ENCODE measurements at places on chromosomes 11 and 22.

DNA sequence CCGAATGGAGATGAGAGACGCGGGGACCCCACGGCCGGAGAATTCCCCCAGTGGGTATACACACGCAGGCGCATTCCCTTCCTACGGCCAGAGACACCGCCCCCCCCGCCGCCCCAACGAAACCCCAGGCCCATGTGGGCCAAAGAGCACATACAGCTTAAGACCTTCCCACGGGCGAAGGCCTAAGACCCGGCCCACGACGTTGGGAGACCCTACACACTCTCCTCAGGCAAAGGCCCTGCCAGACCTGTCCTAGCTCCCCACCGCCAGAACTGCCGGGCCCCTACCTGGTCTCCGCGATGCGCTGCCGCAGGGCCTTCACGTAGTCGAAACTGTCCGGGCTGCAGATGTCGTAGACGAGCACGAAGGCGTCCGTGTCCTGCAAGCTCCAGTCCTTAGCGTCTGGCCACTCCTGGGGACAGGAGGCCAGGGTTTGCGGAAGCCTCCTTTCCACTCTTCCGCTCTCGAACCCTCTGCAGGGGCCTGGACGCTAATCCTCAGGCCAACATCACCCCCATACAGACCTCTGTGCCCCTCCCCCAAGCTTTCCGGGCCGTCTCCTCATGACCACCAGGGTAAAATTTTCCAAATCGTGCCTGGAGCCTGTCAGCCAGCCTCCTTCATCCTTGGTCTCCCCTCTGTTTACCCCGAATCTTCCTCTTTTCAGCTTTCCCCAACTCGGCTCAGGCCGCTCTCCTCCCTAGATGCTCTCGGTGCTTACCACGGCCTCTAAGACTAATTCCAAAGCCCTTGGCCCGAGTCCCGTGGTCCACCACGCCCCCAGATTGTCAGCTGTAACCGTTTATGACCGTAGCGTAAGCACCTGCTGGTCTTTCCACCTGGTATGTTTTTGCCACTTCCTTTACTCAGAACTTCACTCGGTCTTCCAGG is 1.7 kb downstream of the RASL10A start:
- DNase-seq = no peak

DNA sequence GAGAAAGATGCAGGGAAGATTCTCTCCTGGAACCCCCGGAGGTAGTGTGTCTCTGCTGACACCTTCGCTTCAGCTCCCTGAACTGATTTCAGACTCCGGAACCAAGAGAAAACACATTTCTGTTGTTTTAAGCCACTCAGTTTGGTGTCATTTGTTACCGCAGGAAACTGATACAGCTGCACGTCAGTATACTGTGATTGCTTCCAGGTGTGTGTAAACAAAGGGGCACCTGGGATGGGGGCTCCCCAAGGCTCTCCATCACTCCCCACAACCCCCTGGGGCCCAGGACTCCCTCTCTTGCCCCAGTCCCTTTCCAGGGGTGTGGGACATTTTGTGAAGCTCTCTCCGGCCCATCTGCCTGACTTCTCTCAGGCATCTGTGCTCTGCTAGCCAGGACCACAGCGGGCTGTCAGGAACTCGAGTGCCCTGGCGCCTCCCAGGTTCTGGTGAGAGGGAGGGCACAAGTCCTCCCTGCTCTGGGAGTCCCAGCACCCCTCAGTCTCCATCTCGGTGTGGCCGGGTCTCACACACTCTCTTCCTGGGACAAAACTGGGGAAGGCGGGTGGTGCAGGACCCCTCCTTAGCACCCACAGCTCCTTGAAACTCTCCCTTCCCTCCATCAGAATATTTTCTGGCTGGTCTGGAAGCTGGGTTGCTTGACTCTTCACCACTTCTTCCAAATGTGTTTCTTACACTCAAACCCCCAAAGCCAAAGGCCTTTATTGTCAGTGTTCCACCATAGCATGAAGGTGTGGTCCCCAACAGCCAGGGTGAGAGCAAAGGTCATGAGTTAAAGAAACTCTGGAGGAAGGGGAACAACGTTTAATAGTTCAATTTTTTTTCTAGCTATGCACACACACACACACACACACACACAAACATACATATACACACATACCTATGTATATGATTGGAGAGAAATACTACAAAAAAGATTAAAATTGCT is 35.0 kb upstream of the TSKU start:
- DNase-seq = no peak

DNA sequence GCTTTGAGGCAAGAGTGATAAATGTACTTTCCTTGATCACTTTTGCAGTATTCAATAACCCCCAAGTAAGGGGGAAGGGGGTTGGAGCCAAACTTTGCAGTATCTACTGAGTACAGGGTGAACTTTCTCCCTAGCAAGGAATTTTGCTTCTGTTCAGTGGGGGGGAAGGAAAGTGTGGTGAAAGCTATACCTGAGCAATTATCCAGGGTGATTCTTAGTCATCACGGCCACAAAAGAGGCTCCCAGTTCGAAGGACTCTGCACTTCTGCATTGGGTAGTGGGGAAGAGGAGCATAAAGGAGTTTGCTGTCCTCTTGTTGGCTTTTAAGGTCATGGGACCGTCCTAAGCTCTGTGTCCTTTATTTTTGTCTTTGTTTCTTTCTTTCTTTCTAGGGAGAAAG is 346.5 kb upstream of the SYN3 start:
- DNase-seq = no peak

- no peak for DNase-seq
Observed at GRCh38 chr11:33885338-33886005, 6.4 kb downstream of the LMO2 start.

- peak; percentile 22 for DNase-seq
Observed at GRCh38 chr11:111347002-111347722, 31.9 kb downstream of the POU2AF1 start.

DNA sequence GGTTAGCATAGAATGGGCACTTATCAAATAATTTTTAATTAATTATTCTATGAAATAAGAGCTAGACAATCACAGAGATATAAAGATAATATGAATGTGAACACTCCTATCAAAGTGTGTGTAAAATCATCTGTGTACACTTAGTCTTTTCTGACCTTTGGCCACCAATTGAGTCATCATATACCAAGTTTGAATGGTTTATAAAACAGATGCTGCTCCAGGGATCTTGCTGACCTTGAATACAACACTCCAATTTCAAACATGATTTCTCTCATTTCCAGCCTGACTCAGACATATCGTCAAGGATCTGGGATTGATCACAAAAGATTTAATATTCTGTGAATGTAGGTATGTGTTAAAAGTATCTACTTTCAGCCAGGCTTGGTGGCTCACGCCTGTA is 2.9 kb upstream of the OR51V1 start:
- no peak for DNase-seq

DNA sequence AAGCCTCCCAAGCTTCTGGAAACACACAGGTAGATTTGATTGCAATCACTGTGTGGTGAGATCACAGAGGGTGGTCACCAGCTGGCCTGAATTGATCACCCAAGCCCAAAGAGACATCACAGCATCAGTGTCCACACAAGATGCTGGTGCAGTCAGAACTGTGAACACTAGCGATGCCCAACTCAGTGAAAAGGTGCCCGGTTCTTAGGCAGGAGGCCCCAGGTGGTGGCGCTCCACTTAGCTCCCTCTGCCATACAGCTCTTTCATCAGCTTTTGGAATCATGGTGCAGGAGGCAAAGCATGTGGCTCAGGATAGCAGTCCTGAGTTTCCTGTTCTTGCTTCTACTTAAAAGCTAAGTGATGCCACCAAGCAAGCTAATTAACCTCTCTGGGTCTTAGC is 11.1 kb downstream of the DGCR2 start:
- no peak for DNase-seq

GRCh38 chr11:67996622-67997474 is 7.0 kb downstream of the UNC93B1 start:
- DNase-seq = no peak

- no peak for DNase-seq
Observed at GRCh38 chr11:115280775-115281174, 223.4 kb downstream of the CADM1 start.
